ENCODE measurements at places on chromosomes 16 and 17.
A peak's percentile ranks its signal among the peaks of the same experiment; 100 is the strongest.

DNA sequence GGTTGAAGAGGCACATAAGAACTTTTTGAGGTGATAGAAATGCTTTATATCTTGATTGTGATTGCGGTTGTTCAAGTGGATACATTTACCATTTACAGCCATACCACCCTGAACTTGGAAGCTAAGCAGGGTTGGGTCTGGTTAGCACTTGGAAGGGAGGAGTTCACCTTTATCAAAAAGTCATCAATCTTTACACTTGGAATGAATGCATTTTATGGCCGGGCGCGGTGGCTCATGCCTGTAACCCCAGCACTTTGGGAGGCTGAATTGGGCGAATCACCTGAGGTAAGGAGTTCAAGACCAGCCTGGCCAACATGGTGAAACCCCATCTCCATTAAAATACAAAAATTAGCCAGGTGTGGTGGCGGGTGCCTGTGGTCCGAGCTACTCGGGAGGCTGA, 9.5 kb upstream of the GJD3 start:
- no peak for DNase-seq

GRCh38 chr17:40632216-40632615, 15.4 kb downstream of the SMARCE1 start:
- DNase-seq: no peak

DNA sequence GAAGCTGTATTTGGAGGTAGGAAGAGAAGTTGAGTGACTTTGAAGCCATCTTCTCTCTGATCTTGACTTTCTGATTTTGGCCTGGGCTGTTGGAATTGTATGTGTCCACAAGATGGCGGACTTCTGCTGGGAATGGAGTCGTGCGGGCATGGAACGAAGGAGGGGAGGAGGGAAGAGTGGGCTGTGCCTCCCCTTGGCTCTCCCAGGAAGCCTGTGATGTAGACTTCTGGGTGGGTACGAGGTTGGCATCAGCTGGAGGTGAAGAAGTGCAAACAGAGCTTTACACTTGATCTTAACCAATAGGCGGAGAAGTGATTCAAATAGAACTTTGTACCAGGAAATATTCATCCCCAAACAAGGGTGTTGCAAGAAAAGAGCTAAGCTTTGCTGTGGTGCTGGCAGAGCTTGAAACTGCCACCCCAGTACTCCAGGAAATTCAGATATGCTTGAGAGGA, 7.4 kb upstream of the TMEM220 start:
- no peak for DNase-seq

DNA sequence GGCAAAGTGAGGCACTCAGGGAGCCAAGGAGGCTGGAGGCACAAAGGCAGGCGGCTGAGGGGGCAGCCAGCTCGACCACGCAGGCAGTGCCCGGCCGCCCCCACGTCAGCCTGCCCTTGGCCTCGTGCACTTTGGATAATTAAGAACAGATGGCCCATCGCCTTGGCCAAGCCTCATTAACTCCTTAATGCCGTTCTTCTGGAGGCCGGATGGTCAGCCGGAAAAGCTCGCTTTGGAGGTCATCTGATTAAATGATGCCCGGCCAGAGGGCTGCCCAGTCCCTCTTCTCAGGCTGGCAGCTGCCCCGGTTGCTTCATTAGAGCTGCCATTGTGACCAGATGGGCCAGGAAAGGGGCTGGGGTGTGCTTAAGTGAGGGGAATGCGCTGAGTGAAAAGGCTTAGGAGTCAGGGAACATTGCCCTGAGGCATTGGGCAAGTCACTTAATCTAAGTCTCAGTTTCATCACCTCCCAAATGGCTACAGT, 364.0 kb downstream of the NPIPA8 start:
- no peak for DNase-seq

- DNase-seq: no peak
These were observed 33.7 kb upstream of the TNRC6C start for GRCh38 chr17:77924757-77925336.

DNA sequence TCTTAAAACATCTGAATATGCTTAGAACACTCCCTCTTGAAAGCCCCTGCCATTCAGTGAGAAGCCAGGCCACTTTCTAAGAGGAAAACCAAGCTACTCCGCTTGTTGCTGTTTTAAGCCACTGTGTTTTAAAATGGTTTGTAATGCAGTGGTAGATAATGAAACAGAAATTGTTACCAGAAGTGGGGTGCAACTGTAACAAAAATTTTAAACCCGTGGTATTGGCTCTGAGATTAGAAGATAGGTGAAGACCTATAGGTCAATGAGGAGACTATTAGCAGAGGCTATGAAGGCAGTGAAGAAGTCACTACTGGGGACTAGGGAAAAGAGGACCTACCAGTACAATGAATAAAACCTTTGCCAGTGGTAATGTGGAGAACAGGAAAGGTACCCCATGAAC, 266.5 kb downstream of the IRF8 start:
- DNase-seq: no peak

DNA sequence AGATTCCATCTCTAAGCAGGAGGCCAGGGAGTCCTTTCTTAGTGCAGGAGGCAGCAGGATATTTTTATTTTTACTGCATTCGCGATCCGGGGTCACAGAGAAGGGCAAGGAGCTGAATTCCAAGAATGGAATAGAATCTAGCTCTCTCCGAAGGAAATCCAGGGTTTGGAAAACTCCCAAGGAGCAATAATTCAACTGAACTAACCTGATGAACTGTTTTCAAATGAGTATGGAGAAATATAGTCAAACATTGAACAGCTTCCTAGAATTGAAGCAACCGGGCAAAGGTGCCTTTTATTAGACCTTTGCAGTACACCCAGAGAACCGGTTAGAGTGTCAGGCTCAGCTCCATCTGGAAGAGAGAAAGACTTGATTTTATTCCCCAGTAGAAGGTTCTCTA, 120.7 kb upstream of the MAF start:
- DNase-seq: no peak

DNA sequence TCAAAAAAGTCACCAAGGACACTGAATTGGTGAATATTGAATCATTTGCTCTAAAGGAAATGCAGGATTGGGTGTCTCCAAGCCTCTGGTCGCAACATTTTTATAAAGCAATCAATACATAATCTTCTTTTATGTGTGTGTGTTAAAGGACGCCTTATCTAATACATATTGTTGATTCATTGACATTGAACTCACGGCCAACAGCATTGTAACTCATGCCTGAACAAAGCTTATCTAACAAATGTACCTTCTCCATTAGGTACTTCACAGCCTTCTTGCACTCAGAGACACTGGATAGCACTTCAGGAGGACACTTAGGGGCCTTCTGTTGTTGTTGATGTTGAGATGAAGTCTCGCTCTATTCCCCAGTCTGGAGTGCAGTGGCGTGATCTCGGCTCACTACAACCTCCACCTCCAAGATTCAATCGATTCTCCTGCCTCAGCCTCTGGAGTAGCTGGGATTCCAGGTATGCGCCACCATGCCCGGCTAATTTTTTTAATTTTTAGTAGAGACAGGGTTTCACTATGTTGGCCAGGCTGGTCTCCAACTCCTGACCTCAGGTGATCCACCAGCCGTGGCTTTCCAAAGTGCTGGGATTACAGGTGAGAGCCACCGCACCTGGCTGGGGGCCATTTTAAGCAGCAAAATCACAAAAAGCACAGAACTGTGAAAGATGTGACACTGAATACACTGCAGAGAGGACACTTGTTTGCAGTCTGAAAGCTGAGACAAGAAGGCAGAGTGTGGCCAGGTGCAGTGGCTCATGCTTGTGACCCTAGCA, 13.2 kb upstream of the PDXDC1 start:
- DNase-seq: no peak

- no peak for DNase-seq
These were observed 367.9 kb downstream of the SOX9 start for GRCh38 chr17:72488555-72489271.

- peak; percentile 74 for DNase-seq
These were observed 345 bp downstream of the EMC8 start for GRCh38 chr16:85798901-85799496.

- DNase-seq: no peak
These were observed 159.2 kb upstream of the CDH5 start for GRCh38 chr16:66207139-66207882.

- no peak for DNase-seq
These were observed 176.8 kb upstream of the CIBAR2 start for GRCh38 chr16:85288869-85289660.

GRCh38 chr17:67713169-67713568, 4.6 kb upstream of the NOL11 start:
- DNase-seq: no peak

DNA sequence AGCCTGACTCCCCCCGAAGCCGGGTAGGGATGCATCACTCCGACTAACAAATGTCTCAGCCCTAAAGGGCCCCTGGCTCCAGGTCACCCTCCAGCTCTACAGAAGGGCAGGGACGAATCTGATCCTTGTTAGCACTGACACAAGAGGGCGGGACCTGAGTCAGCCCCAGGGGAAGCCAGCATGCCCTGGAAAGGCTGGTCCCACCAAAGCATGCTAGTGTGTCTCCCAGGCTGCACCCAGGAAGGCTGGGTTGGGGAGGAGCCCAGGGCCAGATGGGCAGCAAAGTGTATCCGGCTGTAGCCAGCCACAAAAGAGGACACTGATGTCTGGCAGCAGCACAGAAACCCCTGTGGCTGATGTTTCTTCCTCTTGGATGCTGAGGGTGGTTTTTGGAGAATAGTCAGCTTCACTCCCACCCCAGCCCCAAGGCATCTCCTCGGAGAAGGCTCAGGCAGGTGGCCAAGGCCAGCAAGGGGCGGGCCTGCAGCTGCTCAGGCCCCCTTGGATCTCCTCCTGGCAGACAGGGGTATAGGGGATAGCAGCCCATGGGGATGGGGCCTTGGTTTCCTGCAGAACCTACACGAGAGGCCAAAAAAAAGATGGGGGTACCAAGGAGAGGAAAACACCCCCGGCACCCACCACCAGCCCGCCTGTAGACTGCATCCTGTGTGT, 11.0 kb downstream of the NATD1 start:
- no peak for DNase-seq

DNA sequence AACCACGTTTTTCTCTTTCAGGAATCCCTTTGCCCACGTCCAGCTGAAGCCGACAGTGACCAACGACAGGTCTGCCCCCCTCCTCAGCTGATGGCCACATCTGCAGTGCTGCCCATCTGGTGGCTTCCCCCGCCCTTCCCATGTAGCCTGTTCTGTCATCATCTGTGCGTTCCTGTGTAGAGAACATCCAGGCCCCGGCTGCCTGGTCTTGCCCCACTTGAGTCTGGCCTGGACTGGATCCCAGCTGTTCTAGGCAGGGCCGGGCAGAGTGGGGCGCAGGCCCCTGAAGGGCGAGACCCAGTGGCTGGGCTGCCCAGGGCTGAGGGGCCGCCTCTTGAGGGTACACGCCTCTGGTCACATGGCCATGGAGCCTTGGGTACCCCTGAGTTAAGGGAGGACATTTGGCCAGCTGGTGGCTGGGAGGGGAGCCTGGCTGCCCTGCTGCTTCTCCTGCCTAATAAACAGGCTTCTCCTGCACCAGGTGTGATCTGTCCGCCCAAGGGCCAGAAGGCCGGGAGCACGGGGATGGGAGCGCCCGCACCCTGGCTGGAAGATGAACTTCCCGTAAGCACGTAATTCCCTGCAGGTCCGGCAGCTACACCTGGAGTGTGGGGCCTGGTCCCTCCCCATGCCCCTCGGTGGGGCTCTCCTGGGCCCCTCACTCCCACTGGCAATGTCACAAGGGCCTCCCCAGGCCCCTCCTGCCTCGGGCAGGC, 49.4 kb upstream of the PVALEF start:
- DNase-seq: no peak

DNA sequence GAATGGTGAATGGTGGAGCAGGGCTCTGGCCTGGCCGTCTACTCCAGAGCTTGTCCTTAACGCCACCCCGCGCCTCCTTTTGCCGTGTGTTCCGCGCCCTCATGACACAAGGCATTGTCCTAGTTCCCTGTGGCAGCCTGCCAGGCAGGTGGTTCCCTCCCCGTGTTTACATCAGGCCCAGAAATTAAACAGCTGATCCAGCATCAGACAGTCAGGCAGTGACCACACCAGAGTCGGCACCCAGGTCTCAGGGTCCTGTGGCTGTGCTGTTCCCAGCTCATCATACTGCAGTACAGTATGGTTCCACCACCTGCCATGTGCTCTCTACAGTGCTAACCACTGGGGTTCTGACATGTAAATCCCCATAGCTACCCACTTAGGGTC, 119.7 kb downstream of the RAB11FIP4 start:
- no peak for DNase-seq

- no peak for DNase-seq
These were observed 13.2 kb upstream of the RGS9 start for GRCh38 chr17:65123757-65124675.

DNA sequence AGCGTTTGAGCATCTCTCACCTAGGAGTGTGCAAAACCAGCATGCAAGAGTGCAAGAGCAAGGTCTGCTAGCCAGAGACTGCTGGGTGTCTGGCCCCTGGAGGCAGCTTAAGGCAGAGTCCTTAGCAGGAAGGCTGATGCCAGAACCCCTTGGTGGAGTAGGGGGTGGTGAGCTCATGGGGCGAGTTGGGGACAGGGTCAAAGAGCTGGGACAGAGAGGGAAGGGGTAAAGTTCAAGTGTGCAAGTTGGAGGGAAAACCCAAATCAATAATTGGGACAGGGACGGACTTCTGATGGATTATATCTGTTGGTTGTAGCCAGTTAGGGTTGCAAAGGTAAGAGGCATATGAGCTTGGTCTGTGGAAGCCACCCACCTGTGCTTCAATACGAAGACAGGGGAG, 443.6 kb upstream of the CDH5 start:
- no peak for DNase-seq

DNA sequence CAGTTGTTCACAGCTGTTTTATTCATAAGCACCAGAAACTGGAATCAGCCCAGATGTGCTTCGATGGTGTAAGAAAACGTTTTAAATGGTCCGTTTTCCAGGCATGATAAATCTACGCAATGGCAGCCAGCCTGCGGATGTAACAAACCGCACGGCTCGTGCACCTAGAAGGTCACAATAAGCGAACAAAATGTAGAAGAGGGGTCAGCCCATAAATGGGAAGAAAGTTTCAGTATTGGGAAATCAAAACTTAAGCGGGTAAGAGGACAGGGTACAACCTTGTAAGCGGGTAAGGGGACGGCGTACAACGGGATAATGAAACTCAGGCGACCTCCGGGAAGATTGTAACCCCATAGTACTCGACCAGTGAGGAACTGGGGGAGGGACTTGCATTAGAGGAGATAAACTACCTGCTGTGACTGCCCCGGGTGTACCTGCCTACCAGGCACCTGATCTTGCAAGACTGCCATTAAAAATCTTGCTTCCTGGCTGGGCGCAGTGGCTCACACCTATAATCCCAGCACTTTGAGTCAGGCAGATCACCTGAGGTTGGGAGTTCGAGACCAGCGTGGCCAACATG, 66.6 kb downstream of the ANKRD11 start:
- DNase-seq: no peak

- no peak for DNase-seq
These were observed 52.1 kb downstream of the FOXL1 start for GRCh38 chr16:86630471-86630870.

- DNase-seq: no peak
These were observed 364.6 kb downstream of the GRIN2A start for GRCh38 chr16:9817586-9817985.

GRCh38 chr16:70712942-70713341, 27.1 kb upstream of the MTSS2 start:
- no peak for DNase-seq

- DNase-seq: no peak
These were observed 11.6 kb downstream of the EFCAB13 start for GRCh38 chr17:47335101-47335936.
